ENCODE measurements at places on chromosomes 6 and 20. TPM values are rescaled to one million over a fixed set of nuclear protein-coding genes. Genes with fewer than 3 reads are reported as not detected.

Gene CRISP3
- not detected for total RNA-seq

Gene TRIM26
- total RNA-seq = 36.0 TPM

Gene ESF1
- total RNA-seq = 9.2 TPM

Gene RUNX2
- 7.9 TPM for total RNA-seq

Gene PCK1
- 4.2 TPM for total RNA-seq

Gene TRIM39
- 11.0 TPM for total RNA-seq

Gene FKBP5
- 271 TPM for total RNA-seq

Gene ETV7
- total RNA-seq = 5.4 TPM

Gene CLVS2
- not detected for total RNA-seq

Gene CYP24A1
- total RNA-seq = not detected

Gene OARD1
- 3.1 TPM for total RNA-seq

Gene MLN
- total RNA-seq = not detected

Gene CST3
- total RNA-seq = 1,107 TPM

Gene CCM2L
- total RNA-seq = 2.7 TPM

Gene PPP1R16B
- total RNA-seq = 7.3 TPM

All from thoracic aorta (tissue), 2 donors.